ENCODE measurements at places on chromosomes 11 and 22.

DNA sequence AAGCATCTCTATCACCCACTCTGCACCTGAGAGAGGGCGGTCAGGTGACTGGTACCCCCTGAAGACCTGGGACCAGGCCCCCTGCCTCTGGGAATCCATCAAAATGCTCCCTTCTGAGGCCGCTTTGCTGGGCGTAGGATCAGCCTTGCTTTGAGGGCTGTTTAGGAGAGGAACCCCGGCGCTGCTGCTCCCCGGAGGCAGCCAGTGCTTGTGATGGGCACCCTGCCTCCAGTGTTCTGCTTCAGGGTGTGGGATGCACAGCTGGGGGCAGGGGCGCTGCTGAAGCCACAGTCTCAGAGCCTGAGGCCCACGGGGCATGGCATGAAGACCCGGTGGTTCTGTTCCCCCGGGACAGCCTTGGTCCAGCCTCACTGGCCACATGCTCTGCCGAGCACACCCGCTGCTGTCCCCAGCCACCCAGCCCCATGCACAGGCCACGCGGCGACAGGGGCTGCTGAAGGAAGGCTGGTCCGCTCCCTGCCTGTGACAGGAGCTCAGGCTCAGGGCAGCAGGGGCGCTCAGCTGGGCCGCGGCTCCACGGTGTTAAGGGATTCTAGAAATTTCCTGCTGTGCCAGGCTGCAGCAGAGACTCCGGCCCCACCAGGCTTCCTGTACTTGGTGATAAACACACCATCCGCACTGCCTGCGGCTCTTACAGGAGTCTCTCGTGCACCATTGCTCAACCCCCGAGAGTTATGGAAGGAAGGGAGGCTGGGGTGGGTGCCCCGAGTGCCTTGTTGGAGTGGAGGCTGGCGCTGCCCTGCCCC, 91.0 kb downstream of the KCNQ1 start:
- DNase-seq: no peak

GRCh38 chr11:27373856-27374602, 11.0 kb upstream of the CCDC34 start:
- DNase-seq: no peak

DNA sequence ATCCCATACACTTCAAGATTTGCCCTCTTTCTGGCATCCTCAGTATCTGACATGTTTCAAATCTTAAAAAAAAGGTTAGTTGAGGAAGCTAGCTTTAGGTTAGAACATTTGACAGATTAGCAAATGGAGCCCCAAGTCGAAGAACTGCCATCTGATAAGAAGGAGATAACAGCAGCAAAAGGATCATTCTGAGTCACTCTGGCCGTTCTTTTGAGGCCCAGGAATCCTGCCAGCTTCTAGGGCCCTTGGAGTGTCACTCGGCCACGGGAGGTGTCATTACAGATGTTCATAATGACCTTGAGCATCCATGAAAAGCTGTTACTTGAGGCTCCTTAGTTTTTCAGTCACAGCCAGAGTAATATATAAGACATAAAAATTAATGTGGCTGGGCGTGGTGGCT, 132.1 kb upstream of the RASSF10 start:
- no peak for DNase-seq

GRCh38 chr22:47651216-47651987, 889.0 kb downstream of the TBC1D22A start:
- DNase-seq: no peak

Measured in NCI-H187 treated with DMSO at 0.1 percent for 48 hours (cell line).